ENCODE measurements at places on chromosomes 1 and 21.

DNA sequence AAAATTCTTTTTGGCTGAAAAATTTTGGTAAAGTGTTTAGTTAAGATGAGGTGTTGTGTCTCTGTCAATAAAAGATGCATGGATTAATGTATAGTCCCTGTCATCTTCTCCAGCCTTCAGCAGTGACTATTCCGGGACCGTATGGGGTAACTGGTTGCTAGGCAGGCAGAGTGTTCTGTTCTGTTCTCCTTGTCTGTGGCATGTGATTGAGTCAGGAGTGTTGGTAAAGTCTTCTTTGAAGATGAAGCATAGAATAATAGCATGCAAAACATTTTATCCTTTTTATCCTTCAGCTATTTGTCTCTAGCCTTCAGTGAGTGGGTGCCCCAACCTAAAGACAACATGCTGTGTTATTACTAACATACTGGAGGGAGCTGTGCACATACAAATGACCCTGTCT lies 74.6 kb downstream of the RGL1 start:
- DNase-seq, result no peak

DNA sequence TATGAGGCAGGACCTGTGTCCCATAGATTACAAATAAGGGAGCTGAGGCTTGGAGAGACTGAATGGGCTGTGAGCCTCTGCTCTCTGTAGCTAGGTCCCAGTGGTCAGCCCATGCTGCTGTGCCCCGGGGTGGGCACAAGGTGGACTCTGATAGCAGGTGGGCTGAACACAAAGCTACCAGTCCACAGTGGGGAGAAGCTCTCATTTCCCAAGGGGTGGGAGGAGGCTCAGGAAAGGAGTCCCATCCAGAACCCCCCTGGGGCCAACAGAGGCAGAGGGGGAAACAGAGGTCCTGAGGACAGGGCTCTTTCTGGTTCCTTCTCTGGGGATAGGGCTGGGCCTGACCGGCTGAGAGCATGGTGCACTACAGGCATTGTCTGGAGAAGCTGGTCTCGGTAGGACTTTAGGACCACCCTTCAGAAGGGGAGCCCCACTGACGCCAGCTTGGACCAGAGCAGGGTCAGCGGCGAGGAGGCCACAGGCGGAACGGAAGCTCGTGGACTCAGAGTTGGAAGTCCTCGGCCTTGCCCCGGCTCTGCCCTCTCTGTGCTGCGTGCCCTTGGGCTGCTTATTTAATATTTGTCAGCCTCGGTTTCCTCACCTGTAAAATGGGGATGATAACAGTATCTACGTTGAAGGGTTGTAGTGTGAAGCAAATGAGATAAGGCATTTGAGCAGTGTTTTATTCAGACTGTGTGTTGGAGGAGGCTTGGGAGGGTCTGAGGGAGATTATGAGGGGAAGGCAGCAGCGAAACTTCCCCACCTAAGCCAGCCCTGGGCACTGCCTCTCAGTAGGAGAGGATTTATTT lies 26.6 kb downstream of the SDE2 start:
- no peak for DNase-seq

GRCh38 chr1:193025218-193025617 lies 33.9 kb downstream of the UCHL5 start:
- DNase-seq, result no peak

- DNase-seq, result no peak
These were observed 16.0 kb downstream of the ADSS2 start for GRCh38 chr1:244435562-244436205.

- DNase-seq, result no peak
These were observed 16.8 kb upstream of the ETV3 start for GRCh38 chr1:157154940-157155514.

GRCh38 chr1:236699366-236699765 lies 13.1 kb downstream of the ACTN2 start:
- no peak for DNase-seq

GRCh38 chr1:79177844-79178243 lies 171.3 kb upstream of the ADGRL4 start:
- DNase-seq, result no peak

- no peak for DNase-seq
These were observed 193.8 kb upstream of the EDN2 start for GRCh38 chr1:41678111-41678878.

DNA sequence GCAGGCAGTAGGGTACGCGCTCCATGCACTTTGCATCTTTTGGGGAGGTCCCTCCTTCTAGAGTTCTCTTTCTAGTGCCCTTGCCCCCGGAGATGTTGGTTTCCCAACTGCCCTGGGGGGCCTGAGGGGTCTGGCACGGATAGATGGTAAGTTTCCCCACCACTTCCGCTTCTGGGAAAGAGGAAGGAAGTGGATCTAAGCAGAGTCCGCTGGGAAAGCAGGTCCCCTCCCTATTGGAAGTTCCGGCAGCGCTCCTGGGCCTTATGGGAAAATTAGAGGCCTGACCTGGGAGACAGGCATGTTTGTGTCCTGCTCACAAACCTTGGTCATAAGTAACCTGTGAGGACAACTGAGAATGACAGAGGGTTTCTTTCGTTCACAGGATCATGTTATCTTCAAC lies 274.4 kb downstream of the RPS6KC1 start:
- DNase-seq, result no peak

GRCh38 chr21:42781150-42781970 lies 98.0 kb downstream of the WDR4 start:
- DNase-seq, result no peak

GRCh38 chr1:171802207-171802606 lies 20.7 kb downstream of the METTL13 start:
- no peak for DNase-seq

DNA sequence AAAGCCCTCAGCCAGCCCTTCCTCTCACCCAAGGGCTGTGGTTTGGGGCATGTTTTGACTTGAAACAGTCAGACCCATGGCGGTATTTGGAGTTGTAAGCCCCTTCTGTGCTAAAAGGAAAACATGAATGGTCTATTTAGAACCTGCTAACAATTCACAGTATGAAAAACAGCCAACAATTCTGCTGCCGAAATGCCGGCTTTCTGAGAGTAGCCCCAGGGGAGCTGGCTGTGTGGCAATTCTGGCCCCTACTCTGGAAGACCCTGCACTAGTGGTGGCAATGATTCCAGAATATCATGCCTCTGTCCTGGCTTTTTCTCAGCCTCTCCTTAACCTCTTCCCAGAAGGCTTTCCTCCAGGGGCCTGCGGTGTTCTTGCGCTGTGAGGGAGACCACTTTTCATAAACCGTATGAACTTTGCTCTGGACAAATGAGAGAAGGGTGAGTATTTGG lies 118.7 kb downstream of the EDEM3 start:
- no peak for DNase-seq

DNA sequence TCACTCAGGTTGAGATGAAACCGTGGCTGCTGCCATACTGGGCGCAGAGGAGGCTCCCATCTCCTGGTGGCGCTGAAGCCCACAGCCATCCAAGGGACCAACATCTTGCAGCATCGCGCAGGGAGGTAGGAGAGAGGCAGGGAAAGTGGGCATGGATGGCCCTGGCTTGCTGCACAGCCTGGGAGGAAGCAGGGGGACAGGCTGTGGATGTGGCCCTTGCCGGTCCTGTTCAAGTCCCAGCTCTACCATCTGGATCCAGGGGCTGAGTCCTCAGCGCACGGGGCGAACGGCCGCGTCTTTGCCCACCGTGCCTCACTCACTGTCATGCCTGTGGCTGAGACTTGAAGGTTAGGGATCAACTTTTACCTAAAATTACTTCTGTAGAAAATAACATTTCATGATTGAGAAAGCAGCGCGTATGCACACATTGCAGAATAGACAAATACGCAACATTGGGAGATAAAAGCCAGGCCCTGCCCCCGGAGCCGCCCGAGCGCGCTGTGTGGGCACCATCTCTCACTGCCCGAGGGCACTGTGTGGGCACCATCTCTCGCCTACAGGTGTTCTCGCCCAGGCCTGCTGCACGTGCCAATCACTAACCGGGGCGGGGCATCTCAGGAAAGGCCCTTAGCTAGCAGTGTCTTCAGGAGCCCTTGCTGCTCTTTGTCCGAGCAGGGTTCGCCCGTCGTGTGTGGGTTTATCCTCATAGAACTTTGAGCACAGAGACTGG lies 11.5 kb downstream of the SLX9 start:
- no peak for DNase-seq

DNA sequence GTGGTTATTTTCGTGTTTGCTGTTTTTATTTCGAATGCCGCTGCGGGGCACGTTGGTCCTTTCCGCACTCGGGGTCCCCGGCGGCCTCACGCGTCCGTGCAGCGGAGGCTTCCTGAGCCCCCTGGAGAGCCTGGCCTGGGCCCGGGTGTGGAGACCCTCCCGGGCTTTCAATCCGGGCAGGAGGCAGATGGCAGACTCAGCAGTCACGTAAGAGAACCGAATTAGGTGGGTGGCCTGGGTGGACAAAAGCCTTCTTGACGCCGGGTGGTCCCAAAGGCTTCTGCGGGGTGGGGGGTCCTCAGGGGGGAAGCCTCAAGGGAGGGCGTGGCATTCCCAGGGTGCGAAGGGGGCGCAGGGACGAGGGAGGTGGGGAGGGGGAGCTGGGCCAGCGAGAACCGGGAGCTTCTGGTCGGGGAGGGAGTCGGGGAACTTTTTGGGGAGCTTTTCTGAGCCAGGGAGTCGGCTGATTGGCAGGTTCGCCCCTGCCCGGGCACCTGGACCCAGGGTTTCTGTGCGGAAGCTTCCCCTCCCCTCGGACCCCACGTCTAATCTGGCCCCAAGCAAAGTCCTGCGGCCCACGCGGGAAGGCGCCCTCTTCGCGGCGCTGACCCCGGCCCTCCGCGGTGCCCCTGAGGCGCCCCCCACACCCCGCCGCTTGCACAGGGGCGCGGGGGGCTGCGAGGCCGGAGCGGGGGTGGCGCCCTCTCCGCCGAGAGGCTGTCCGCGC lies 1.3 kb upstream of the HES4 start:
- no peak for DNase-seq

GRCh38 chr1:41436281-41437010 lies 48.0 kb downstream of the EDN2 start:
- no peak for DNase-seq

DNA sequence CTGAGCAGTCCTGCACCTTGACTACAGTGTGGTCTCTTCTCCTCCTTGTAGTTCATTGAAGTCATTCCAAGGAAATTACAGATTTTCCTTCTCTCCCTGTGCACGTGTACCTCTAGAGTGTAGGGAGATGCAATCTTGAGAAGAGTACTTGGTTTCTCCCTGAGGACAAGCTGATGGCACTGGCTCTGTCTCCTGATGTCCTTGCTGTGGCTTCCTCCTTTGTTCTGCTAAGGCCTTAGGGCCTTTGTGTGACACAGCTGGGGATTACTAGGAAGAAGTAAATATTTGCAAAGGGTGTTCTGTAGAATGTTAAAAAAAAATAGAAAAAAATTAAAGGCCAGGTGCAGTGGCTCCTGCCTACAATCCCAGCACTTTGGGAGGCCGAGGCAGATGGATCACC lies 66.2 kb upstream of the APOBEC4 start:
- no peak for DNase-seq

GRCh38 chr1:21298981-21299391 lies 8.7 kb upstream of the ECE1 start:
- no peak for DNase-seq

DNA sequence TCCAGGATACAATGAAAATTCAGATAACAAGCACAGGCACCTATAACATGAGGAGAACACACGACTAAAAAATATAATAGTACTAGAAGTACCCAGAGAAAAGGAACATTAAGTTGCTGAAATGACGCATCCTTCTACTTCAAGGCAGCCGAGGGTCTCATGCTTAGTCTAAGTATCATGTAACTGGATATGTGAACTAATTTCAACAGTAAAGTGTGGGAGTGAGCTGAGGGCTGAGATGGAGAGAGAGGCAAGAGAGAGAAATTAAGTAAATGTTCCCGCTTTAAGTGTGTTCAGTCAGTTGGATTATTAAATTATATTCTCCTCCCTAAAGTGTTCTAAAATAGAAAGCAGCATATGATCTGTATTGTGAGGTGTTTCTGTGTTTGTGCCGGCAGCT lies 152.2 kb upstream of the KRTAP19-8 start:
- no peak for DNase-seq

- no peak for DNase-seq
These were observed 11.7 kb upstream of the WNT4 start for GRCh38 chr1:22154626-22155025.

GRCh38 chr1:41726292-41726691 lies 192.4 kb downstream of the HIVEP3 start:
- no peak for DNase-seq

DNA sequence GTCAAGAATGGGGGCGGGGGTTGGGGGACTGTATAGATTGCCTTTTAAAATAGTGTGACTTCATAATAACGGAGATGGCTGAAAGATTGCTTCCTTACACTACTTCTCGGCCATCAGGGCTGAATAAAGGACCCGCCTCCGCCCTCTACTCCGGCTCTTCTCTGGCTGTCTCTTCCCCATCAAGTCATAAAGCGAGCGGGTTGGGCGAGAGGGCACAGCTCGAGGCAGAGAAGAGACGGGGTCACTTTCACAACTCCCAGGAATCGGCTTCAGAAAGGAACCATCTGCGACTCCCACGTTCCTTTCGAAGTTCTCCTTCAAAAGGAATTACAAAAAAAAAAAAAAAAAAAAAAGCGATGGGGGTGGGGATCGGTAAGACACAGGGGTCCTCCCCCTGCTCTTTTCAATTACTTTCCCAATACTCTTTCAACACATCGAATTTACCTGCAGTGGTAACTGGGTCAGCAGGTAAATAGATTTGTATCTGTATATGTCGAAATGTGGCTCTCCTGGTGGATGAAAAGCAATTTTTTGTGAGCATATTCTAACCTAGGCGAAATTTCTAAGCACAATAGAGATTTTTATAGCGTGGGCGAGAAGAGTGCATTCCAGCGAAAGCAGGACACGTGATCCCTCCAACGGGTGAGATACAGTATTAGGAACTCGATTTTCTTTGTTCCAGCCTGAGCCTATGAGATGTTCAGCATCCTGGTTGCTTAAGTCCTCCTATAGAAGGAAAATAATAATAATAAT lies 2.0 kb downstream of the LRRC7 start:
- no peak for DNase-seq

DNA sequence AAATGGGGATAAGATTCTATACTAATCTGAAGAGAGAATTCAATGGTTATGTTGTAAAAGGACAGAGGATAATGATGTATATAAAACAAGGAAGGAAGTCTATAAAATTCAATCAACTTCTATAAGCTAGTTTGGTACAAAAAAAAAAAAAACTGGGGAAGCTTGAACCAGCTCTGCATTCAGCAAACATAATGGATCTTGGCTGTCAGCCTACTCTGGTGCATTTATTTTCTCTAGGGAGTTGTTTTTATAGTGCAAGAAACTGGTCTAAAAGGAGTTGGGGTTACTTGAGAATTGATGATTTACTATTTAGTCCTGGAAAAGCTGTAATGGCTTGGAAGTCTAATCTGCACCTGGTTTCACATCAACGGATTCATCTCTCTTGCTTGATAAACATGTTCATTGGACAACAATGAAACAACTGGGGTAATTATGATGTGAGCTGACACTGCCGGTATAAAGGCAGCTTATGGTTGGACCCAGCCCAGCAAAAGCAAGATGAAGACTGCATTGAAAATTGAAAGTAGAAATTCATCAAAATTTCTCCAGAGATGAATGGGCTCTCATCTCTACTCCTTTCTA lies 199.4 kb upstream of the NRIP1 start:
- DNase-seq, result no peak

DNA sequence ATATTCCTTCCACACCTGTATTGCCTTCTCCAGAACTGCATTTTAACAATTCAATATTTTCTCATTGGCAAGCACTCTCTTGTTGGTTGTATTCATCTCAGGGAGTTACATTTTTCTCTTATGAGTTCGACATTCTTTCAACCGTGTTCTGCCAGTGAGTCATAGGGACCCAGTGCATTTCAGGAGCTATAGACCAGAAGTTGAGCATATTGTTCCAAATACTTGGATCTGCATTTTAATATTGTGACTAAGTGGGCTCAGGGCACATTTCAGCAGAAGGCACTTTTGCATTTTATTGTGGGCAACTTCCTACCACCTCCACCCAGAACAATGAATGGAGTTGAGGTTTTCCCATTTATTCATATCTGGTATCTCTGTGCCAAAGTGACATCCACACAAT lies 132.8 kb downstream of the TNFSF18 start:
- no peak for DNase-seq
